ENCODE measurements at places on chromosomes 3 and 15.

- DNase-seq, result no peak
Observed at GRCh38 chr3:177781686-177782161, 584.4 kb upstream of the TBL1XR1 start.

GRCh38 chr3:111695636-111696117 is 100.5 kb upstream of the ZBED2 start:
- DNase-seq, result no peak

- DNase-seq, result no peak
Observed at GRCh38 chr3:66259566-66260255, 38.9 kb downstream of the SLC25A26 start.

DNA sequence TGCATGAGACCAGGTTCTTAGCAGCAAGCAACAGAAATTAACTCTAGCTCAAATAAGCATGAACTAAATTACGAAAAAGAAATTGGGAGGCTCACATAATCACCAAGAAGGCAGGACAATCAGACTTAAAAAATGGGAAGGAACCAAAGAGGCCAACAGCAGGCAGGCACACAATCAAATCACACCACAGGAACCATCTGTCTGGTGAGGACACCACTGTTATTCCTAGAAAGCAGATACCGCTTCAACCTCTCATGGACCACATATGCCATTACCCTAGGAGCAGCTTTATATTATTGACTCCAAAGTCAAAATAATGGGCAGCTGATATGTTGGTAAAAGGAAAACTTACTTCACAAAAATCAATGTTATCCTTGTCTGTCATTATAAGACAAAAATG is 51.6 kb downstream of the SUCLG2 start:
- no peak for DNase-seq

DNA sequence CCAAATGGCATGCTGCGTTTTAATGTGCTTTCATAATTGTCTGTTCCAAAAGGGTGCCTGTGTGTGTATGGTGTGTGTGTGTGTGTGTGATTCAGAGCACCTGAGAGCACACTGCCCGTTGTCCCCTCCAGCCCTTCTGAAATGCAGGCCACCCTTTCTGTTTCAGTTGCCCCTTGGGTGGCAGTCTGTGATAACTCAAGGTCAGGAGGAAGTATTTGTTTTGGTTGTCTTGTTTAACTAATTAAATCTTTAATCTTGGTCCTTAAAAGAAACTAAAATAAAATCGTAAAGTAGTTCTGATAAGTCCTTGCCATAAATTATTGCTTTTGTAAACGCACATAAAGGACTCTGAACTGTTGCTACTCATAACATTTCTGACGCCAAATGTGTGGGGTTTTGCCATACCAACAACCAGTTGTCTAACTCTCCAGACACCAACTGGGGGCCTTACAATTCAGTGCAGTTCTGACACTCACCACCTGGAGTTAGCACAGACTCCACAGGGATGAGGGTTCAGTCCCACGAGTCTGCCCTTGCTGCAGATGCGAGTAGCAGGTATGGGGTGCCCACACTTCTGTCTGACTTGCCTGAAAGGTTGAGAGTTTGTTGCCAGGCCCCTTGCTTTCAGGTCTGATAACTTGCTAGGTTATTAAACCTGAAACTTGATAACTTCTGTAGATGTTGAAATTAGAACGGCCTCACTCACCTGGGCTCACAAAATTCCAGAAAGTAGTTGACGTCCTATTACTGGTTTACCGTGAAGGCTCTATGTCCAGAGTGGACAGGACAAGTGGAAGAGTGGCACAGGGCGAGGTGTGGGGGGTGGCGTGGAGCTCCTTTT is 157.3 kb downstream of the IGF1R start:
- no peak for DNase-seq

GRCh38 chr3:57946970-57947381 is 61.2 kb upstream of the FLNB start:
- no peak for DNase-seq

GRCh38 chr3:25854635-25855034 is 64.7 kb downstream of the OXSM start:
- DNase-seq, result no peak

DNA sequence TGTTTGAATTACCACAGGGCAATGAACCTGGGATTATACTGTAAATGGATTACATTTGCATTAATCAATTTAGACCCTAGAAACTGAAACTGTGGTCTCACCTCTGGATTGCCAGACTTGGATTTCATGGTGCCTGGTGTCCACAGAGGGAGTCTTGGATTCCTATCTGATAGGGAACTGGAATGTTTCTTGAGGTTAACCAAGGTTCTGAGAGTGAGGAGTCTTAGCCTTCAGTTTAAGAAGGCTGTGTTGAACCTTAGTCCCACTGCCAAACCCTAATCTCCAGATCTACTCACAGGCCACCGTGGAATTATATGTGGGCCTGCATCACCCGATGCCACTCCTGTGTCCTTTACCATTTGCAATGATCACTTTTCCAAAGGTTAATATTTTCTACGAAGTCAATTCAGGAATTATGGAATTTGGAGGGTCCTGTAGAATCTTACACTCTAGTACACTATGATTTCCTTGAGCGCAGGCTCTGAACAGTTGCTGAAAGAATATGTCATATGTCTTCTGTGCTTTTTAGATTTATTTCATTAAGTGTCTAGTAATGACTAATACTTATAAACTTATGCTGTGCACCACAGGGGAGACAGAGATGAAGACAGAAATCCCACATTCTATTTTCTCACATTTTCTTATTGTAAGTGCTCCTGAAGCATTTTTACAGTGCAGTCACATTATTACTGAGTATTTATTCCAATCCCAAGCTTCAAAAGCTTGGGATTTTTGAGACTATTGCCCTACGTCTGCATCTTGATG is 87.9 kb downstream of the EFL1 start:
- DNase-seq, result no peak

- DNase-seq, result no peak
Observed at GRCh38 chr15:40054855-40055575, 16.0 kb upstream of the SRP14 start.

- no peak for DNase-seq
Observed at GRCh38 chr3:9072667-9073009, 109.4 kb upstream of the RAD18 start.

DNA sequence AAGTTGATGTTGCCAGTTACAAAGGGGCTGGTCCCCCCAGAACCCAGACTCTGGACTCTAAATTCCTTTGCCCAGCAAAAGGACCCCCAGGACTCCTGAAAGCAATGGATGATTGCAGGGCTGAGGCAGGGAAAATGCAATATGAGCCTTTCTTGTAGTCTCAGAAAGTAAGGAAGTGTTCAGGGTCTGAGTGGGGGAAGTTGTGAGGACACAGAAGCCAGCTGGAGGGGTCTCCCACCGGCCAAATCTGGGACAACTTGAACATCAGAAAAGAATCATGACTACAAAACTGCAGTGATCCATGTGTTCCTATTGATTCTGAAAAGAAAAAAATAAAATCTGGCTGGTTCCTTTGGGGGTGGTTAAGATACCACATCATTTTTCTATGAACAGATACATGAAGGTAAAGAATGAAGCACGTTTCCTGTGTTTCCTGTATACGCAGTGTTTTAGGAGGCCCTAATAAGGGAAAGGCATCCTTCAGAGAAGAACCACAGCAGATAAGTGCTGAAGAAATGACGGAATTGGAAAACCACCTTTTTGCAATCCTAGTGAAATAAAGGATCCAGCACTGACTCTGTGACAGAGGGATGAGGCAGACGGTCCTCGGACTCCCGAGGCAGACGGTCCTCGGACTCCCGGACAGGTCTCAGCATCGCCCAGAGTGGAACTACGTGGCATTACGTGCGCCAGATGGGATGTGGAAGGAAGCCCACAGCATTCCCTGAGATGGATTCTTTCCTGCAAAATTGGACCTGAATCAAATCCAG is 22.2 kb upstream of the GRIP2 start:
- no peak for DNase-seq

DNA sequence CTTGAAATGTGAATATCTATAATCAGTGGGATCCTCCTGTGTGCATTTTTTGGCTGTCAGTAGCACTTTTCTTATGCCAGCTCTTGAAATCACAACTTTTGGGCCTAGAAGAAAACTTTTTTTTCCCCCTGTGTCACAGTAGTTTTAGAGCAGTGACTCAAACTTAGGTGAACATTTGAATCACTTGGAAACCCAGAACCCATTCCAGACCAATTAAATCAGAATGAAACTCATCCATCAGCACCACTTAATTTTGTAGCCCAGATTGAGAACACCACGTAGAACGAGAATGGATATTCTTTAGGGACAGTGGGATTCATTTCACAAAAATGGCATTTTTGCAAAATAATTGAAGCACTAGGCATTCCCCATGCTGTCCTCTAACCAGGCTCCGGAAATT is 224.8 kb upstream of the NANOGP8 start:
- no peak for DNase-seq

DNA sequence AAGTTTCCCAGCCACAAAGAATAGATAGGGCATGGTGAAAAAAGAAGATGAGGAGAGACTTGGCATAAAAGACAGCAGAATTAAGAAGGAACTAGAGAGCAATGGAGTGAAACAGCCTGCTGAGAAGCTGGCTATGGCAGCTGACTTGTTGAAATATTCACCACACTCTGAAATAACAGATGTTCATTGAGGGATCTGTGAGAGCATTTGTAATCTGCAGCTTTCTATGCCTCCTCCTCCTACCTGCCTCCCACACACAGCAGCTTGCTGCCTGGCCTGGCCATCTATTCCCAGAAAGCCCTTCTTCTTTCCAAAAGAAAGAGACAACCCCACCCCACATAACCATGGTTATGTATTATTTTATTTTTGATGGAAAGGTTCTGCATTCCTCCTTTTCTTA is 303.9 kb downstream of the GAP43 start:
- no peak for DNase-seq

- DNase-seq, result no peak
Observed at GRCh38 chr15:90501898-90502297, 27.8 kb upstream of the CRTC3 start.

- DNase-seq, result peak; percentile 44
Observed at GRCh38 chr3:123447749-123448517, 957 bp downstream of the ADCY5 start.

DNA sequence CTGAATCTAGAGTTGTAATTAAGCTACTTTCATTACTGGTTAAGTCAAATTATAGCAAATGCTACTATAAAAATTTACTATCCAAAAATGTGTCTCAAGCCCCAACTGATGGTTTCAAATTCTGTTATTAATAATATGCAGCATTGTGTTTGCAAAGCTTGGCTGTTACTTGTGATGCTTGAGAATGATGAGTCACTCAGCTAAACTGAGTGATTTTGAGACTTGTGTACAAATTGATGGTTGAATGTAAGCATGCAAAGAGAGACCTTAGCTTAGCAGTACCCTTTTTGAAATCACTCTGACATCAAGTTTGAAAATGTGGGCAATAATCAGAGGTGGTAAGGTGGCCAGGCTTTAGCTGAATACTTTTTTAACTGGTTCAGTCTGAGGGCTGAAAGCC is 27.6 kb downstream of the OPA1 start:
- no peak for DNase-seq

- DNase-seq, result no peak
Observed at GRCh38 chr3:66037330-66037985, 1.3 kb downstream of the MAGI1 start.

DNA sequence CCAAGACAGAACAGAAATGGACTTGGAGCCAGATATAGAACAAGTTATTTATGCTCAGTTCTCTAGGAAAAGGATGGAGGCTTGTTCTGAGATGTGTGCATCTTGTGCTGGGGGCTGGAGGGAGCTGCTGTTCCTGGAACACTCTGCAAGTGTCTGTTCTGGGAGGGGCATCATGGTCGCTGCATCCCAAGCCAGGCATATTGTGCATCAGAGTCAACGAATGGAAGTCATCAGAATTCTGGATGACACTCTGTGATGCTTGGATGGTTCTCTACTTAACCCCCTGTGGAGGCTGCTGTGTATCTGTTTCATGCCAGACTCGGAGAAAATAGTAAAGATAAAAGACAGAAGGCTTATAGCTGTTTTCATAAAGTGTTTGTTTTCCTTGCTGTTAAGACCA is 34.7 kb downstream of the RPL22L1 start:
- DNase-seq, result no peak

DNA sequence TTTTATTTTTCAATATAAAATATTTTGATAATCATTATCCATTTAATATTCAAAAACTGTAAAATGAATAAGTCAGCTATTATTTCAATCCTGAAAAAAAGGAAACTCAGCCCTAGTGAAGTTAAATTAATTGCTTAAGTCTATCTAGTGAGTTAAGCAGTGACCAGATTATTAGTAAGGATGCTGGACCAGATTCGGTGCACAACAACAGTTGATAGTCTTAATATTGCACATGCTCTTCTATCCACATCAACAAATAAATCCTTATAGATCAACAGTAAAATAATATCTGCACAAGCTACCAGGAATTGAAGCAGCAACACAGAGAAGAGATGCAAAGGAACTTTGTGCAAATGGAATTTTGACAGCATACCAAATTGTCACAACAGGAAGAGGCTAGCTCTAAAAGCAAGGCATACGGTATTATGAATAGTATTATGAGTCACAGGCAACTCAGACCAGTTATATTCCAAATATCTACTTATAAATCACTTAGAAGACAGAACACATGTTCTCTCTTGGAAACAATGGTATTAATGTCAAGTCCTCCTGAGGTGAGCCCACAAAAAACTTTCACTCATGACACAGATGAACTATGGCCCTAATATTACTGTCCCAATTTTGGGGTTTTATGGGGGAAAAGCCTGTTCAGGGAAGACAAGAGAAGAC is 24.9 kb downstream of the VPS13C start:
- DNase-seq, result no peak

- no peak for DNase-seq
Observed at GRCh38 chr15:23687143-23687470, at the start of gene NDN. Gene NDN (minus strand): TSS chr15:23687305. CDS start chr15:23687217, 88 bp downstream.

DNA sequence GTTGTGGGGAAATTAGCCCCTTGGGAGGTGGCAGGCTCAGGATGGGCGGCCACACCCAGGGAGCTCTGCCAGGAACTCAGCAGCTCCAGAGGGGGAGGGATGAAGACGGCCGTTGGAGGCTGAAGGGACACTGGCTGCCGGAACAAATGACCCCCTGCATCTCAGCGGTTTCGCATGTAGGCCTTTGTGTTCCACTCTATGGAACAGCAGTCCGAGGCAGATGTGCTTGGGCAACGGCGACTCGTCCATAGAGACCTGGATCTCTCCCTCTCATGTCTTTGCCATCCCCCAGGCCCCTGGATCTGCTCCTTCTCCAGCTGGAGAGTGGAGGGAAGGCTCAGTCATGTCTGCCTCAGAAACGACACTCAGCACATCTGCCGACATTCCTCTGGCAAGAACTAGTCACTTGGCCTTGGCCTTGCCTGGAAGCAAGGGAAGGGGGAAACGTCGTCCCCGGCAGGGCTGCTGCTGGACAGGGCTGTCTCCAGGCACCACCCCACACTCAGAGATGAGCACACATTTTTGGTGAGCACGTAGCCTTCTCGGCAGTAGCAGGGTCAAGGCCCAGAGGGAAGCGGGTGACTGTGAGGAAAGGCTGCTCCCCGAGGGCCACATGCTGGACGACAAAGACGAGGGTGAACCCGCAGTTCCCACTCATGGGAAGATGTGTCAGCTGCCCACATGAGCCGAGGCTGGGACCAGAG is 83.8 kb downstream of the ASB7 start:
- no peak for DNase-seq

- no peak for DNase-seq
Observed at GRCh38 chr15:96720251-96720650, 389.8 kb downstream of the NR2F2 start.

GRCh38 chr3:175193815-175194518 is 334.8 kb downstream of the NAALADL2 start:
- no peak for DNase-seq

Measured in activated CD4-positive, alpha-beta T cell treated with anti-CD3 and anti-CD28 coated beads, Interleukin-2, amount 50 U/mL, for 48 hours (primary cell).